Central memory CD4-positive, alpha-beta T cell (primary cell): ENCODE measurements at places on chromosomes 7 and 10.

DNA sequence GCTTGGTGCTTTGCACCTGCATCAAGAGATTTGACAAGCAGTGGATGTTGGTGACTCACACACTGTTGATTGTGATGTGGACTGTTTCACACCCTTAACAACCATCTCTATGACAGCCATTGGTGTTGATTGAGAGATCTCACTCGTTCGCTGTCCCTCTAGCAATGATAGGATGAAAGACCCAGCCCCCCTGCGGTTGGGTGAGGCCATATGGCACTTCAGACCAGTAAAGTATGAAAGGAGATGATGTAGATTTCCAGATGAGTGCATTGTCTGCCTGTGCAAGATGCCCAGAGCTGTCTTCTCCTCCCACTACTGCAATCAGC, 138.7 kb upstream of the PRR15 start:
- no peak for DNase-seq

- DNase-seq = no peak
These were observed 31.5 kb downstream of the PANK1 start for GRCh38 chr10:89613582-89613981.

DNA sequence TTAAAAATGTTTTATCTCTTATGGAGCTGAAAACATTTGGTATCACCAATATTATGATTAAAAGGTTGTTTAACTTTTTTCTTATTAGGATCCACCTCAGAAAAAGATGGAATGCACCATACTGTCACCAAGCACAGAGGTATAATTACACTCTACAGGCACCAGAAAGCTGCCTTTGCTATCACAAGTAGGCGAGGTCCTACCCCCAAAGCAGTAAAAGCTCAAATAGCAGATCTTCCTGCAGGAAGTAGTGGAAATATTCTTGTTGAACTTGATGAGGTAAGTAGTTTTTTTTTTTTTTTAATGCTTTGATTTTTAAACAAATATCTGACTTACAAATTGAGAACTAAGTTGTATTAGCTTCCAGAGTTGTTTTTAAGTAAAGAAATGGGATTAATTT, 68.5 kb downstream of the BTAF1 start:
- no peak for DNase-seq

GRCh38 chr7:28536259-28536658, 123.9 kb downstream of the CREB5 start:
- no peak for DNase-seq

GRCh38 chr7:50954245-50954644, 171.5 kb upstream of the GRB10 start:
- DNase-seq = no peak

DNA sequence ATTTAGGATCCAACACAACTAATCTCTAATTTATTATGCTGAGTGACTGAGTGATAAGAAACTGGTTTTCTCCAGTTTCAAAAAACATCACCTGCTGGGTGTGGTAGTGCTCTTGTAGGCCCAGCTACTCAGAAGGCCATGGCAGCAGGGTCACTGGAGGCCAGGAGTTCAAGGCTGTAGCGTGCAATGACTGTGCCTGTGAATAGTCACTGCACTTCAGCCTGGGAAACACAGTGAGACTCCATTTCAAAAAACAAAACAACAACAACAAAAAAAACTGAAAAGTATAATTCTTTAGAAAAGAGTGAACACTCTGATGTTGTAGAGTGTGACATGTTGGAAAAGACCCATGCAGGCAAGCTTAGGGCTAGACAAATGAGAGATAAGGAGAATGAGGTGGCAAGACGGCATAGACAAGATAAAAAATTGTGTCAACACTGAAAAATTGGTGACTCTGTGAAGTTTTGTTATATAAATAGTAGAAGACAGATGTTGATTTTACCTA, 150.1 kb upstream of the GPR22 start:
- DNase-seq = no peak

GRCh38 chr10:36670621-36671402, 454.6 kb upstream of the ANKRD30A start:
- no peak for DNase-seq

DNA sequence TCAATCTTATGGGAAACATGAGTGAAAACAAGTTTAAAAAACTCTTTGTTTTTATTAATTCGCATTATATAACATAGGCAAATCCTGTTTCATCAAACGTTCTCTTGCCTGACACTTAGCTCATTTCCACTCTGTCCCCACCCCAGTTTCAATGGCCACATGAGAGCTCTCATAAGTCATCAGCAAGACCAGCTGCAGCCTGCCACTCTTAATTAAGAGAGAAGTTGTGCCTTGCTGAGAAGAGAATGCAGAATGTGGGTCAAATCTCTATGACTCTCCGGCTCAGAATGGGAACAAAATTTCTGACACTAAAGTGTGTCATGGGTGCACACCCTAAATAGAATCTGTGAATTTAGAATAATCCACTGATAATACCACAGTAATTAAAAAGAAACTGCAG, 39.6 kb downstream of the ASAH2 start:
- no peak for DNase-seq
